ENCODE measurements at places on chromosomes 12 and 14.
A peak's percentile ranks its signal among the peaks of the same experiment; 100 is the strongest.

DNA sequence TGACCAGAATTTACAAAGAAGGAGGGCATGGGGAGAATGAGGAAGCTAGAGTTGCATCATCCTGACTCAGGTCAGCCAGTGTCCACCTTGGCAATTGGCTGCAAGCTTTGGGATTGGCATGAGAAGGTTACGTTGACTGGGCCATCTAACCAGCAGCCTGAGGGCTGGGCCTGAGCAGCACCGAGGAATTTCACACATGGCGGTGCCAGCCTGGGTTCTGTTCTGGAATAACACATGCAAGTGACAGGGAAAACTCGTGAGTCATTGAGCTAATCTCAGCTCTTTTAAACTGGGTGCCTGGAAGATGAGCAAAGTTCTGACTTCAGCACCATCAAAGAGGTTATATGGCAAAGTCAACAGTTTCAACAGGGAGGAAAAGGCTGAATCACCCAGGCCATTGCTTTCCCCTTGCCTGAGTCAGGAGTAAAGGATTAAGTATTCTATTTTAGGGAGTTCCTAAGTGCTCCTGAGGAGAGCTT, 543.2 kb upstream of the TBX3 start:
- no peaks in the 10 kb centered on the region for H3K36me3 ChIP-seq
- no peaks in the 10 kb centered on the region for H3K27me3 ChIP-seq
- no peak overlapping the region for H3K4me3 ChIP-seq

GRCh38 chr14:33790996-33791395, 159.9 kb downstream of the EGLN3 start:
- no peak overlapping the region for H3K27ac ChIP-seq
- H3K36me3 ChIP-seq = no peaks in the 10 kb centered on the region
- no peak for DNase-seq
- H3K27me3 ChIP-seq = peaks cover 34% of the 10 kb centered on the region
- peaks cover 26% of the 10 kb centered on the region for H3K4me1 ChIP-seq

DNA sequence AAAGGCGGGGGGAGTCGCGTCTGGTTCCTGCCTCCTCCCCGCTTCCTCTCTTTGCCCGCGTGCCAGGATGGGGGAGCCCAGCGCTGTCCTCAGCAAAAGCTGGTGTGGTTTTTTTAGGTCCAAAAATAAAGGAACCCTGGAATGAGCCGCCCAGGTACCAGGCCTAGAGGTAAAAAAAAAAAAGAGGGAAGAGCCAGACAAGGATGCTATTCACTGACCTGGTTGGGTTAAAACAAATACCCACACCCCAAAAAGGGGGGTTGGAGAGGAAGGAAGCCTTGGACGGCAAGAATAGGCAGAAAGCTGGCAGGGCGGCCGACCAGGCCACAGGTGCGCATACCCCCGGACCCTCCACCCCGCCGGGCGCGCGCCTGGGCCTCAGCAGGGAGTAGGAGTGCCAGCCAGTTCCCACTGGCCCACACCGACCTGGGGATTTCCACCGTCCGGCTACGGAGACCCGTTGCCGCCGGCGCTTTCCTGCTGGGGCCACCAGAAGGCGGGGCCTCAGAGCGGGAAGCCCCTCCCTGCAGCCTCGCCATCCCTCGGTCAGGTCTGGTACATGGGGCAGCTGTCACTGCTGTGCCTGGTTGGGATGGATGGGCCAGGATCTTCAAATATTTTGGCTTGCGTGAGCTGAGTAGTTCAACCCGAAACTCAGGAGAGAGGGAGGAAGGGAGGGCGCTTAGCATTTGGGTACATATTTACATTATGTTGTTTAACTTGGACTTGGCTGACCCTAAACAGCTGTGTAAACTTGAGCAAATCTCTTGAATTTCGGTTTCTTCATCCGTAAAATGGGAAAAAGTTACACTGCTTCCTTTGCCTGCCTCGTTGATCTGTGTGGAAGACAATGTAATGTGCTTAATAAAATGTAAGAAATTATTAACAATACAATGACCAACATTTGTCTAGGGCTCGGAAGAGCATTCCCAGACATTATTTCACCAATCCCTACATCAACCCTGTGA, 5.4 kb upstream of the IRF2BPL start:
- peak overlapping the region; percentile 27 for H3K4me3 ChIP-seq
- H3K36me3 ChIP-seq = no peaks in the 10 kb centered on the region
- H3K27me3 ChIP-seq = no peaks in the 10 kb centered on the region
- DNase-seq = peak; percentile 92

DNA sequence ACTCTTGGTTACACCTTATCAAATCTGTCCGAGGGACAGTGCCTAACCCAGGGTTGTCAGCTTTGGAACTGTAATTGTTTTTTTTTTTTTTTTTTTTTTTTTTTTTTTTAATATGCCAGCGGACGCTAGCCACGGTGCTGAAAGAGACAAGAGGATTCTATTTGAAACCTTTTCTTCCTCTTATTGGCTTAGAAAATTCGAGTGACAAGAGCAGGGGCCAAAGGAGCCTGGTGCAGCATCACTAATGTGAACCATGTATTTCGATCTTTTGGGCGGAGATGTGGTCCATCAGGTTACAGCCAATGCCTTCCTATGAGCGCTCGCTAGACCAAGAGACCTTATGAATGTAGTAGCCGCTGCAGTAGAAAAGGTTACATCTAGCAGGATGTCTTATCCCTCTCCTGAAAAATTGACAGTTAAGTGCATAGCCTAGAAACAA, 922 bp downstream of the PTPRR start:
- H3K4me1 ChIP-seq = no peaks in the 10 kb centered on the region
- peaks cover 9% of the 10 kb centered on the region for H3K27me3 ChIP-seq
- DNase-seq = peak; percentile 18
- no peak overlapping the region for H3K27ac ChIP-seq
- no peak overlapping the region for H3K4me3 ChIP-seq
- no peaks in the 10 kb centered on the region for H3K36me3 ChIP-seq

- no peak overlapping the region for H3K4me3 ChIP-seq
- H3K27ac ChIP-seq = no peak overlapping the region
- H3K27me3 ChIP-seq = no peaks in the 10 kb centered on the region
- no peak for DNase-seq
Measured at GRCh38 chr12:43113135-43113534, 438.9 kb downstream of the ADAMTS20 start.

DNA sequence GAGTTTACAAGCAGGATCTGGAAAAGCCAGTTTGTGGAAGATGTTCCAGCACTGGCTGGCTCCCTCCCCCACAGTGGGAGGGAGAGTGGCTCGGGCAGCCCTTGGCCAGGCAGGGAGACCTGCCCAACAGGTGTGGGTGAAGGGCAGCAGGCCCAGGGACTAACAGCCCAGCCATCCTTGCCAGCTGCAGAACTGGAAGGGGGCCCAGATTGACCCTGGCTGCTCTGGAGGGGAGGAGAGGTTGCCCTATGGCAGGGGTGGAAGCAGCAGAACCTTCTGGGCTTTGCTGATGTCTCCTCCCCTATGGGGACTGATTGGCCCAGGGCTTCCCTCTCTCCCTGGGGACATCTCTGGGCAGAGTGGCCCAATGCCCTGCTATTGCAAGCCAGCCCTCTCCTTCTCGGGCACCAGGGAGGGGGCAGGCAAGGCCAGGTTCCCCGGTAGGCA, 20.5 kb downstream of the IRF2BPL start:
- peak overlapping the region; percentile 82 for H3K27ac ChIP-seq
- H3K27me3 ChIP-seq = no peaks in the 10 kb centered on the region
- H3K36me3 ChIP-seq = no peaks in the 10 kb centered on the region
- DNase-seq = peak; percentile 67
- no peak overlapping the region for H3K4me3 ChIP-seq

- H3K4me3 ChIP-seq = no peak overlapping the region
- H3K4me1 ChIP-seq = peaks cover 6% of the 10 kb centered on the region
- no peak overlapping the region for H3K27ac ChIP-seq
- H3K27me3 ChIP-seq = no peaks in the 10 kb centered on the region
Measured at GRCh38 chr12:96260644-96261043, 66.5 kb downstream of the ELK3 start.

- H3K4me1 ChIP-seq = peaks cover 23% of the 10 kb centered on the region
- no peak overlapping the region for H3K4me3 ChIP-seq
- H3K27me3 ChIP-seq = no peaks in the 10 kb centered on the region
- no peaks in the 10 kb centered on the region for H3K36me3 ChIP-seq
- no peak for DNase-seq
Measured at GRCh38 chr14:96126339-96126782, 78.3 kb upstream of the BDKRB2 start.

GRCh38 chr12:128140551-128140950, 126.4 kb upstream of the TMEM132C start:
- no peak overlapping the region for H3K4me3 ChIP-seq
- H3K27me3 ChIP-seq = no peaks in the 10 kb centered on the region
- DNase-seq = no peak

GRCh38 chr12:69123919-69124638, 115.3 kb upstream of the CPSF6 start:
- peak; percentile 75 for DNase-seq
- no peaks in the 10 kb centered on the region for H3K36me3 ChIP-seq
- H3K27ac ChIP-seq = peak overlapping the region; percentile 73
- no peaks in the 10 kb centered on the region for H3K27me3 ChIP-seq

- no peak overlapping the region for H3K27ac ChIP-seq
- no peaks in the 10 kb centered on the region for H3K27me3 ChIP-seq
- no peak overlapping the region for H3K4me3 ChIP-seq
- no peaks in the 10 kb centered on the region for H3K36me3 ChIP-seq
Measured at GRCh38 chr12:41530441-41530840, 342.3 kb downstream of the PDZRN4 start.

- no peak overlapping the region for H3K4me3 ChIP-seq
- H3K36me3 ChIP-seq = no peaks in the 10 kb centered on the region
- H3K4me1 ChIP-seq = no peaks in the 10 kb centered on the region
- no peaks in the 10 kb centered on the region for H3K27me3 ChIP-seq
- H3K27ac ChIP-seq = no peak overlapping the region
Measured at GRCh38 chr12:63400718-63401117, 249.7 kb upstream of the AVPR1A start.

DNA sequence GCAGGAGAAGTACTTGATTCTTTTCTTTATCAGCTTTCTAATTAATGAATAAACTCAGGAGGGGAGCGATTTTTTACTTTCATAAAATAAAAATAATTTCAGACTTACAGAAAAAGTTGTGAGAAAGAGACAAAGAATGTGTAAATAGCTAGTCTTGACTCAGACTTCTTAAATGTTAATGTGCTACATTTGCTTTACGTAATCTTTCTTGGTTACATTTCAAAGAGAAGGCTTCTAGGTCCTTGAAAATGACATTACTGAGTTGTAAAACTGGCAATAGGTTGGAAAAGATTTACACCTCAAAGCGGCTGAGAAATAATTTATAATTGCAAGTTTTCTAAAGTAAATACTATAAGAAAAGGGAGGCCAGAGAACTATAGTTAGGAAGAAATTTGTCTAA, 28.6 kb downstream of the GABARAPL1 start:
- no peak overlapping the region for H3K27ac ChIP-seq
- no peak for DNase-seq

- H3K4me3 ChIP-seq = no peak overlapping the region
- H3K36me3 ChIP-seq = no peaks in the 10 kb centered on the region
- H3K27me3 ChIP-seq = no peaks in the 10 kb centered on the region
- peak; percentile 40 for DNase-seq
Measured at GRCh38 chr14:53915364-53916014, 41.1 kb downstream of the BMP4 start.

GRCh38 chr12:69024907-69025306, 91.9 kb upstream of the CPM start:
- no peak overlapping the region for H3K4me3 ChIP-seq
- no peaks in the 10 kb centered on the region for H3K36me3 ChIP-seq
- H3K4me1 ChIP-seq = no peaks in the 10 kb centered on the region
- no peak overlapping the region for H3K27ac ChIP-seq
- H3K27me3 ChIP-seq = no peaks in the 10 kb centered on the region
- DNase-seq = no peak

DNA sequence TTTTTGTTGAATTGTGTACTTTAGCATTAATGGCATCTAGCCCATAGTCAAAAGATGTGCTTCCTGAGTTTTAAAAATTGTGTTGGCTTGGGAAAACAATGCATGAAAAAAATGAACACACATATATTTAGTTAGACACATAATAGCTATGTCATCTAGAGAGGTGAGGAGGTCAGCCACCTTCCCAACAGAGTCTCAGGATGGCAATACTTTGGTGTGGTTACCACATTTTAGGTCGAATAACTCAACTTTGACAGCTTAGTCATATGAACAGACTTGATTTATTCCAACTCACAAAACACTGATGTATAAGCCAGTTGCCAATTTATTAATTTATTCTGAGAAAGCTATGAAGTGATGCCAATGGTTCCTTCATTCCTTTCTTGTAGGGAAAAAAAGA, 114.0 kb downstream of the ETNK1 start:
- H3K36me3 ChIP-seq = no peaks in the 10 kb centered on the region
- H3K27me3 ChIP-seq = no peaks in the 10 kb centered on the region
- H3K4me3 ChIP-seq = no peak overlapping the region
- no peak overlapping the region for H3K27ac ChIP-seq

DNA sequence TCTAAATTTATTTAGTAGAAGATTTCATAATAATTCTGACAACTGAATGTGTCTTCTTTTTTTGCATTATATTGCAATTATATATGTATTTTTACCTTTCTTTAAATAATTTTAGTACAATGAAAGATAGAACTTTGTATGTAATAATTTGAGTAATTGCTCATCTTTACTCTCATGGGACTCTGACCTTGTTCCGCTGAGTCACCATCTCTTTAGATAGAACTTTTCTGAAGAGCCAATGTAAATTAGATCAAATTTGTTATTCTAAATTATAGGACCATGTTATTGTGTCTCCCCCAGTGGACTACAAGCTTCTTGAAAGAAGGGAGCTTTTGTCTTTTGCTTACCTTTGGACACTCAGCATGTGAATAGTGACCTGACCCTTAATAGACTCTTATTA, 96.1 kb downstream of the TRHDE start:
- no peak overlapping the region for H3K4me3 ChIP-seq
- H3K4me1 ChIP-seq = no peaks in the 10 kb centered on the region
- no peak for DNase-seq
- no peak overlapping the region for H3K27ac ChIP-seq

DNA sequence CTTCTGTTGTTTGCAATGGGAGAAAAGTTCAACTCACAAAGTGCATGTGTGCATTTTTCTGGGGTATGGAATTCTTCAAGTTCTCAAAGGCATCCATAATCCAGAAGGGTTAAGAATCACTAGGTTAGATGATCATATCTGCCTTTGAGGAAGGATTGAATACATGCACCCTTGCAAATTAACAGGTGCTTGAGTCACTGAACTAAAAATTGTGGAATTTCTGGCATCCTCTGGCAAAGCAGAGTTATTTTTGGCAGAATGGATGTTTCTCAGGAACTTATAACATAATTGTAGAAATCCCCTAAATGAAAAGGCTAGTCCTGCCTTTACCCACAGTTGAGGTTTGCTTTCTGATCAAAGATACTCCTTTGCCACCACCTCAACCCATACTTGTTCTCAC, 136.5 kb upstream of the DYRK2 start:
- H3K27ac ChIP-seq = no peak overlapping the region
- H3K4me1 ChIP-seq = peaks cover 32% of the 10 kb centered on the region
- no peaks in the 10 kb centered on the region for H3K27me3 ChIP-seq
- no peaks in the 10 kb centered on the region for H3K36me3 ChIP-seq
